ENCODE measurements at places on chromosomes 3 and 15. TPM values are rescaled to one million over a fixed set of nuclear protein-coding genes. Genes with fewer than 3 reads are reported as not detected.
A peak's percentile ranks its signal among the peaks of the same experiment; 100 is the strongest.

DNA sequence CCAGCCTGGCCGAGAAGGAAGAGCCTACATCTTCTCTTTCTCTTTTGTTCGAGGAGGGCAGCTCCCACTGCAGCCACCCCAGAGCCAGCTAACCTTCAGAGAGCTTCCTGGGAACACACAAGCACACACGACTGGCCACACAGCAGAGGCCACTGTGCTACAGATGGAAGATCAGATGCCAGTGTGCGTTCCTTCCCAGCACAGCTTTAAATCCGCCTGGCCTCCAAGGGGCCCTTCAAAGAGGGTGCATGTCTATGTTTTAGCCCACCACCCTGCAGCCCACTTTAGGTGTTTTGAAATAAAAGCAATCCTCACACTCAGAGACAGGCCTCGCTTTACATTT is 12.4 kb downstream of the ALDH1A3 start:
- H3K27ac ChIP-seq = no peak overlapping the region
- no peak overlapping the region for H3K4me3 ChIP-seq
- no peak for DNase-seq
- peaks cover 3% of the 10 kb centered on the region for H3K4me1 ChIP-seq
- no peaks in the 10 kb centered on the region for H3K36me3 ChIP-seq

- H3K27me3 ChIP-seq = no peaks in the 10 kb centered on the region
- H3K4me3 ChIP-seq = no peak overlapping the region
- H3K36me3 ChIP-seq = no peaks in the 10 kb centered on the region
- H3K27ac ChIP-seq = no peak overlapping the region
Measured at GRCh38 chr3:62521464-62522105, 148.2 kb upstream of the FEZF2 start.

GRCh38 chr3:89252016-89252415 is 144.6 kb downstream of the EPHA3 start:
- no peaks in the 10 kb centered on the region for H3K36me3 ChIP-seq
- H3K4me3 ChIP-seq = no peak overlapping the region
- no peaks in the 10 kb centered on the region for H3K27me3 ChIP-seq
- no peaks in the 10 kb centered on the region for H3K4me1 ChIP-seq

- no peak for DNase-seq
- H3K27me3 ChIP-seq = no peaks in the 10 kb centered on the region
- no peak overlapping the region for H3K4me3 ChIP-seq
- no peaks in the 10 kb centered on the region for H3K36me3 ChIP-seq
- no peaks in the 10 kb centered on the region for H3K4me1 ChIP-seq
Measured at GRCh38 chr3:107911337-107912000, 179.4 kb downstream of the CD47 start.

CSPG5 gene
- 0.86 TPM for total RNA-seq

DNA sequence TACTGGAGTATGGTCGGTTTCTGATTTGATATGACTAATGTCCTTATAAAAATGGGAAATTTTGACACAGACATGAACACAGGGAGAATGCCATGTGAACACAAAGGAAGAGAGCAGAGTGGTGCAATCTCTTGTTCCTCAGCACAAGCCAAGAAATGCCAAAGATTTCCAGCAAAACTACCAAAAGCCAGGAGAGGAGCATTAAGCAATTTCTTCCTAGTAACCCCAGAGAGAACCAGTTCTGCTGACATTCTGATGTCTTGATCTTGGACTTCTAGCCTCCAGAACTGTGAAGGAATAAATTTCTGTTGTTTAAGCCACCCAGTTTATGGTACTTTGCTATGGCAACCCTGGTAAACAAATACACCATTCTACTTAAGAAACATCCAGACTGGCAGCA is 227.8 kb upstream of the MRPL3 start:
- no peak for DNase-seq
- no peak overlapping the region for H3K27ac ChIP-seq
- H3K36me3 ChIP-seq = no peaks in the 10 kb centered on the region
- no peaks in the 10 kb centered on the region for H3K27me3 ChIP-seq
- H3K4me3 ChIP-seq = no peak overlapping the region
- no peaks in the 10 kb centered on the region for H3K4me1 ChIP-seq

GRCh38 chr3:121836481-121836880 is 1.5 kb downstream of the EAF2 start:
- H3K27ac ChIP-seq = no peak overlapping the region
- peaks cover 18% of the 10 kb centered on the region for H3K4me1 ChIP-seq
- no peaks in the 10 kb centered on the region for H3K36me3 ChIP-seq
- H3K27me3 ChIP-seq = no peaks in the 10 kb centered on the region

DNA sequence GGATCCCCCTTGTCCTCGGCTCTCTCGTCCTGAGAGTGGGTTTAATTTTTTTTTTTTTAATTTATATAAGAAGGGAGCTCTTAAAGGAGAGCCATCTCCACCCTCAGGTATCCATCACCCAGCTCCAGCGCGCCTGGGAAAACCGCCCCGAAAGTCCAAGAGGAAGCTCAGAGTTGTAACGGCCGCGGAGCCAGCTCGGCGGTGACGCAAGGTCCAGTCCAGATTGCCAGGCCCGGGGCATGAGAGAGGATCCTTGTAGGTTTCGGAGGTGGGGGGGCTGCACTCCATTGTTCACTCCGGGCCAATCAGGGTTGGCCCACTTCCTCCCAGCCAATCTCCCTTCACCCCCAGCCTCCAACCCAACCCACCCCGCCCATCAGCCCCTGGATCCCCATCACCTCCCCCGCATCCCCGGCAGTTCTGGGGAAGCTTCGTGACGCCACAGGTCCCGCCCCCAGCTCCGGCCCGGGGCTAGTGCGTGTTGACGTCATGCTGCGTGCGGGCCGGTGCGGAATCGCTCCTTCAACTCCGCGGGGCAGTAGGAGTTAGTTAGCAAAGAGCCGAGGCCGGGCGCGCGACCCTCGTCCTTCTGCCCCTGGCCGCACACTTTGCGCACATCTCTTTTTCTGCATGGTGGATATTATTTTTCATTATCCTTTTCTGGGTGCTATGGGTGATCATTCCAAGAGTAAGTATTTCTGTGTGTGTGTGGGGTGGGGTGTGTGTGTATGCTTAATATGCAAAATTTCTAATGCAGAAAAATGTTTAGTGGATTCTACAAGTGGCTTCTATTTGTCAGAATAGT is at the start of gene ISL2:
ISL2 (plus strand) TSS at position 520 of the 805 bp plus-strand sequence; CDS start at position 631, 111 bp downstream.
- peaks cover 67% of the 10 kb centered on the region for H3K4me1 ChIP-seq
- peaks cover 92% of the 10 kb centered on the region for H3K27me3 ChIP-seq
- H3K4me3 ChIP-seq = no peak within 1 kb of the TSS
- DNase-seq = peak; percentile 80
- no peaks in the 10 kb centered on the region for H3K36me3 ChIP-seq

SNAPC5 gene
- 25.4 TPM for total RNA-seq

RTP1 gene
- not detected for total RNA-seq

CACNA2D3 gene
- 17.3 TPM for total RNA-seq
